ENCODE measurements at places on chromosomes 12 and 14. TPM values are rescaled to one million over a fixed set of nuclear protein-coding genes. Genes with fewer than 3 reads are reported as not detected.

The GLT1D1 gene
- total RNA-seq: 0.12 TPM

DNA sequence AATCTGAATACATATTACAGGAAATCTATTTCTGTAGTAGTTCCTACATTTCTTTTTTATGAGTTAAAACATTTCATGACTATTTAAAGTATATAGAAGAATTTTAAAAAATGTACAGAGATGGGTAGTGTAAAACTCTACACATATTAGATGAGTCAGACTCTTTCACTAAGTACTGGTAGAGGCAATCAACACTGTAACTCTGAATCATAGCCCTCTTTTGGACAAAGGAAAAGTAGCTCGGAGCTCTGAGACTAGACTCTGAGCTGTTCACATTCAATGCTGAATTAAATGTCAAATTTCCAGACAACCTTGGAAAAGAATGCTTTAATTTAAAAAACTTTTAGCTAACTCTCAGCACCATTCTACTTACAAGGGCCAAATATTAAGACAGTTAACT lies 3.4 kb downstream of the PTCSC3 start:
- no peak overlapping the region for H3K27ac ChIP-seq
- H3K36me3 ChIP-seq: no peaks in the 10 kb centered on the region
- no peak for DNase-seq
- H3K4me1 ChIP-seq: no peaks in the 10 kb centered on the region
- no peaks in the 10 kb centered on the region for H3K27me3 ChIP-seq

- no peak overlapping the region for H3K27ac ChIP-seq
- no peak overlapping the region for H3K4me3 ChIP-seq
- no peaks in the 10 kb centered on the region for H3K4me1 ChIP-seq
- H3K27me3 ChIP-seq: no peaks in the 10 kb centered on the region
- DNase-seq: no peak
Measured at GRCh38 chr12:111693818-111694217, 8.0 kb downstream of the ACAD10 start.

- H3K27me3 ChIP-seq: no peaks in the 10 kb centered on the region
- H3K4me3 ChIP-seq: no peak overlapping the region
Measured at GRCh38 chr14:49962621-49963020, 69.7 kb downstream of the ARF6 start.

- no peak overlapping the region for H3K4me3 ChIP-seq
- H3K4me1 ChIP-seq: no peaks in the 10 kb centered on the region
- no peaks in the 10 kb centered on the region for H3K36me3 ChIP-seq
Measured at GRCh38 chr12:104360983-104361707, 57.6 kb downstream of the EID3 start.
